Choroid plexus epithelial cell (primary cell): ENCODE measurements at places on chromosomes 7 and 10.

GRCh38 chr10:114605155-114605797 lies 52.8 kb downstream of the ABLIM1 start:
- peak; percentile 4 for DNase-seq

- DNase-seq, result no peak
Measured at GRCh38 chr10:6382081-6382480, 179.3 kb downstream of the PFKFB3 start.

GRCh38 chr10:115209133-115209532 lies 116.0 kb downstream of the ATRNL1 start:
- no peak for DNase-seq

GRCh38 chr10:29540016-29540415 lies 94.8 kb downstream of the SVIL start:
- no peak for DNase-seq

GRCh38 chr10:31875608-31876007 lies 53.0 kb downstream of the ARHGAP12 start:
- DNase-seq, result no peak

DNA sequence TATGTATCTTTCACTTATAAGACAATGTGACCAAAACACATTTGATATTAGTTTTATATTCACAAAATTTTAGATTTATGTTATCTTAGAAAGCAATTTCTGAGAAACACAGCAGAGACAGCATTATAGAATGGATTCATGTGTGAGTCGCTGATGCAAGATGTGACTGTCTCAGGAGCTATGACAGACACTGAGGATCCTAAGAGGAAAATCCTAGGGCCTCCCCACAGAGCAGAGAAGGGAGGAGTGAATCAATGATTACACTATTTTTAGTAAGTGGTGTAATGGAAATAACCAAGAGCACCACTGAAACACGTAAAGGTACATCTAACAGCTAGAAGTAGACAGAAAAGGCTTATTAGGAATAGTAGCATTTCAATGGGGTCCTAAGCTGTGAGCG lies 204.0 kb upstream of the PTN start:
- no peak for DNase-seq

DNA sequence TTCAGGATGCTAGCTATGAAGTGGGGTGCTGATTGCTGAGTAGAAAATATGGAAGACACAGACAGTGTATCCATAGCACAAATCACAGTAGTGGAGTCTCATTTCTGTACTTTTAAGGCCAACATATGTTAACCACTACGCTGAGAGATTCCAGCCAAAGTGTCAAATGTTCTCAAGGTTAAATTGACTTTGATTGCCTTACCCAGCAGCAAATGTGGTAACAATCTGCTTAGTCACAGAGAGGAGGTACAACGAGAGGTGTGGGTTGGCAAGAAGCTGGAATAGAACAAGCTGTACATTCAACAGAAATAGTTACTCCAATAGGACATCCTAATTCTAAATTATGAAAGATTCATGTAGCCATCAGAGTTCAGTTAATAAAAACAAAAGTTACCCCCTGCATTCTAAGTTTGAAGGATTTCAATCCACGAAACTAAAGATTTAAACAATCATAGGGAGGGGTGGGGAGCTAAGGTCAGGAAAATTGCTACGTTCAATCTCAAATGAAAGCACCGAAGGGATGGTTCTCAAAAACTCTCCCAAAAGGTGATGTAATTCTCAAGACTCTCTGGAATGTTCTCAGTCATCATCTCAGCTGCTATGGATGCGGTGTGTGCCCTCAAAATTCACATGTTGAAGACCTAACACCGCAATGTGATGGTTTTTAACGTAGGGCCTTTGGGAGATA lies 137.0 kb downstream of the ETV1 start:
- DNase-seq, result peak; percentile 80

DNA sequence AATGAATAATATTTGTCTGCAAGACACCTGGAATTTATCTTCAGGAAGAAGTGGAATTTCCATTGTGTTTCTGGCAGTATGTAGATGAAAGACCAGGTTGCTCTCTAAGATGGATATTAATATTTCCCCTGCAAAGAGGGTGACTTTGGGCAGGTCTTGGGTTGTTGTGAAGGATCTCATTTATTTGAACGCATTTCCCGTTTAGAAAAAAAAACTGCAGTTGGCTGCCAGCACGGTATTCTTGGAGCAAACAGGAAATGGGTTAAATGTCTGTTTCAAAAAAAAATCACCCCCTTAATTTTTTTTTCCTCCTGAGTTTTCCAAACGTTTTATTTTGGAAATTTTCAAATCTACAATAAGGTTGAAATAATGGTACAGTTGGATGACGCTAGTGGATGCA lies 11.5 kb downstream of the EIF4H start:
- no peak for DNase-seq

DNA sequence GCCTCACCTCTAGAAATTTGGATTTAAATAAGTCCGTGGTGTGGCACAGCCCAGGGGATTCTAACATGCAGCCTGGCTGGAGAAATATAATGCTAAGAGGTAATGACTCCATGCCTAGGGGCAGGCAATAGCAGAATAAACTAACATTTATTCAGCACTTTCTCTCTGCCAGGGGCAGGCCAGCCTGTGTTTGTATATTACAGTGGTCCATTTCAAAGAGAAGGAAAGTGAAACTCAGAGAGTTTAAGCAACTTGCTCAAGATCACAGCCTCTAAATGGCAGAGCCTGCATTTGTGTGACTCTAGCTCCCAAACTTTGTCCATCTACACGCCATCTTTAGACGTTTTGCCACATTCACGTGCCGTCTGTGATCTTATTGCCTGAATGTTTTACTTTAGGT lies 6.7 kb upstream of the LRRC18 start:
- DNase-seq, result no peak
